ENCODE measurements at places on chromosomes 1 and 21.

- no peak for DNase-seq
Measured at GRCh38 chr1:26690157-26690556, 5.7 kb upstream of the ARID1A start.

- DNase-seq: no peak
Measured at GRCh38 chr1:154446789-154447188, 41.6 kb downstream of the IL6R start.

DNA sequence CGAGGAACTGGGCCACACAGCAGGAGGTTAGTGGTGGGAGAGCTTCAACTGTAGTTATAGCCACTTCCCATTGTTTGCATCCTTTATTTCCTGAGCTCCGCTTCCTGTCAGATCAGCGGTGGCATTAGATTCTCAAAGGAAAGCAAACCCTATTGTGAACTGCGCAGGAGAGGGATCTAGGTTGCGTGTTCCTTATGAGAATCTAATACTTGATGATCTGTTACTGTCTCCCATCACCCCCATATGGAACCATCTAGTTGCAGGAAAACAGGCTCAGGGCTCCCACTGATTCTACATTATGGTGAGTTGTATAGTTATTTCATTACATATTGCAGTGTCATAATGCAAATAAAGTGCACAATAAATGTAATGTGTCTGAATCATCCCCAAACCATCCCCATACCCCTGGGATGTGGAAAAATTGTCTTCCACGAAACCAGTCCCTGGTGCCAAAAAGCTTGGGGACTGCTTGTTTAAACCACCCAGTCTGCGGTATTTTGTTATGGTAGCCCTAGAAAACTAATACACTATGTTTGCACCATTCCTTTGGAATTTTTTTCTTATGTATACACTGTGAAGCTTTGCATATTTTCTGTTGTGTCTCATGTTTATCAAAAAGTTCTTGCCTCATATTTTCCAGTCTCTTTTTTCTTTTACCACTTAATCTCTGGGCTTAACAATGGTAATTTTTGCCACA, 136.6 kb upstream of the IVNS1ABP start:
- no peak for DNase-seq

GRCh38 chr1:147079400-147080005, 92.8 kb downstream of the PRKAB2 start:
- DNase-seq: no peak

DNA sequence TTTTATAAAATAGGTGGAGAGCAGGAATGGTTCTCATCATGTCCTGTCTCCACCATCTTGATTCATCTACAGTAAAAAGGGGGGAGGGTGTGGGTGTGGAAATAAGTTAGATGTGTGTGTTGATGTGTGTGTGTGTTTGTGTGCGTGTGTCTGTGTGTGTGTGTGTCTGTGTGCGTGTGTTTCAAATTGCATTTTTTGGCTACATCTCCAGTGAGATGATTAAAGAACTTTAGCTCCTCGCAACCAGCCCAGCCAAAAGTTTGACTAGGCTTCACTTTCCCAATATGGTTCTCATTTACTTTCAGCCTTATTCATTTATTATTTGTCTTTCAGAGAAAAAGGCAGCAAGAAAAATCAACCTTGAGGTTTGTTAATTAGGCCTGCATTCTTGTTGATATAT, 14.7 kb upstream of the HAO2 start:
- DNase-seq: no peak

- no peak for DNase-seq
Measured at GRCh38 chr1:9025449-9025848, 774 bp downstream of the SLC2A7 start.

GRCh38 chr1:222061711-222062359, 319.9 kb upstream of the DUSP10 start:
- no peak for DNase-seq

GRCh38 chr1:115641762-115642167, at the start of gene VANGL1:
Gene VANGL1 (plus strand): TSS chr1:115641970. CDS start chr1:115651414, 9,444 bp downstream.
- peak; percentile 60 for DNase-seq

DNA sequence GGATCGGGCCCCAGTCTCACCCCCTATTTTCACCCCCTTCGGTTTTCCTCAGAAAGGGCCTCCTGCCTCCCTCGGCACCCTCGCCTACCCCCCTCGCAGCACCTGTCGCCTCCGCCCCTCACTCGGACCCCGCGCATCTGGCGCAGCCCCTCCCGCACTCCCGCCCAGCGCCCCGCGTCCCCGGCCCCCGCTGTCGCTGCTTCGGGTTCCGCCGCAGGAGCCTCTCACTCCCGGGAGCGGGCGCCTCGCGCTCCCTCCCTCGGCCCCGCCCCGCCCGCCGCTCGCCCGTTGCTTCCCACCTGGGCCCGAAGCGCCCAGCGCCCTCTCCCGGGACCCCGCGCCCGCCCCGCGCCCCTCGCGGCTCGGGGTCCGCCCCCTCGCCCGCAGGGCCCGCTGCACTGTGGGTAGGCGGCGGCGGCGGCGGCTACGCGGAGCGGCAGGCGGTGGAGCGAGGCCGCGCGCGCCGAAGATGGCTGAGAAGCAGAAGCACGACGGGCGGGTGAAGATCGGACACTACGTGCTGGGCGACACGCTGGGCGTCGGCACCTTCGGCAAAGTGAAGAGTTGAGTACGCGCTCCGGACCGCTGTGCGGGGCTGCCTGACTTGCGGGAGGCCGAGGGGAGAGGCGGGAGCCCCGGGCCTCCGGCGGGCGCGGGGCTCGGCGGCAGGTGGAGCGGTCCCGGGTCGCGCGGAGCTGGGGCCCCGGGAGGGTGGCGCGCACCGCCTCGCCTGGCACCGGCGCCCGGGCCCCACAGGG, at the start of gene PRKAA2:
Gene PRKAA2, plus strand, starts transcription at position 396 of the 758 bp plus-strand sequence. Its CDS starts 74 bp downstream, at position 470.
- no peak for DNase-seq

- peak; percentile 43 for DNase-seq
Measured at GRCh38 chr1:49102752-49103151, 326.1 kb upstream of the BEND5 start.

DNA sequence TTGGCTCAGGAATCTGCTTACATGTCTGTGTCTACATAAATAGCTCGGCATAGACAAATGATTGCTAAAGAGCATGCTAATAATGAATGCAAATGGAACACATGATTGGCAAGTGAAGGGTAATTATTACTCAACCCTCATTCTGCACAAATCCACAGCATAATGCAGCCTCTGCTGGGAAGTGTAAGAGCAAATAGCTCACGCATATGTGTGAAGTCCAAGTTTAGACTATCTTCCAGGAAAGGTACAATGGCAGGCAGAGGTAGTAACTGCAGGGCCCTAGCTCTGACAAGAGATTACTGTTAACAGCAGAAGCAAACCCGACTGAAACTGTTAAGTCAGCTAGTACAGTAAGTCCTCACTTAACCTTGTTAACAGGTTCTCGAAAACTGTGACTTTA, 7.0 kb upstream of the IL6R start:
- DNase-seq: no peak

DNA sequence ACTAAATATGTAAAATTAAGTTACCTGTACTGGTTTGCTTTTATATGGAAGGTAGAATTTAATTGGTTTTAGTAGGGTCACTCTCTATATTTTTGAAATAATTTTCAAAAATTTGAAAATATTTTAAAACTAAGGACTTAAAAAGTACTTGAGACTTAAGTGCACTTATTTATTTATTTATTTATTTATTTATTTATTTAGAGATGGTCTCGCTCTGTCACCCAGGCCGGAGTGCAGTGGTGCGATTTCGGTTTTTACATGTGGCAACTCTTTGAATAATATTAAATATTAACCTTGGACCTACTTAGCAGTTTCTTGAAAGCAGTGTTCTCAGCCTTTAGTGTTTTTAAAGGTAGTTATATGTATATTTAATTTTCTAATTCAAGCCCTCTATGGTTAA, 36.4 kb downstream of the TMED5 start:
- no peak for DNase-seq

DNA sequence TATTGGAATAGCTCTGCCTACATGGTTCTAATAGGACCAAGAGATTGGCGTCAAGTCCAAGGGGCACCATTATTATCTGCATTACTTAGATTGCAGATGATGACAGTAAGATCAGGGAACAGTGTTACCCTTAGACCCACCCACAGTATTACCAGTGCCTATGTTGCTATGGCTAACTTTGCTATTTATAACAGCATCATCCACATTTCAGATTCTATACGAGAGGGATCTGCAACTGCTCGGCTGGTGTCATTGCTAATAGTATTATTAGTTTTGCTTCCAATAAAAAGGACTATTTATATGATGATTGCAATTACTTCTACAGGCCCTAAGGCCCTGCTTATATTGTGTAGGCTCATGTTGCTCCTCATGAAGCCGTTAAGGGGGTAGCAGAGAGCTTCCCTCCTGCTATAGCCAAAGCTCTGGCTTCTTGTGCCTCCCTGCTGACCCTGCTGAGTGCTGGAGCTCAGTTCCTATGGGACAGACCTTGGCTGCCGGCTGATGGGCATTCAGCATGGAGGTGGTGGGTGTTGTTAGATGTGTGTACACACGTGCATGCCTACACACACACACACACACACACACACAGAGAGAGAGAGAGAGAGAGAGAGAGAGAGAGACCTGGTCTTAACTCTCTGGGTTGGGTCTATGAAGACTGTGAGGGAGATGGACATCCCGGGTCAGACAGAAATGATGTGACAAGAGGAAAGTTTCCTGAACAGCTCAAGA, 1.3 kb downstream of the BCAN start:
- DNase-seq: no peak

GRCh38 chr1:16087733-16088132, 14.3 kb upstream of the FAM131C start:
- no peak for DNase-seq

- DNase-seq: no peak
Measured at GRCh38 chr21:45135868-45136267, 61.5 kb downstream of the ADARB1 start.

DNA sequence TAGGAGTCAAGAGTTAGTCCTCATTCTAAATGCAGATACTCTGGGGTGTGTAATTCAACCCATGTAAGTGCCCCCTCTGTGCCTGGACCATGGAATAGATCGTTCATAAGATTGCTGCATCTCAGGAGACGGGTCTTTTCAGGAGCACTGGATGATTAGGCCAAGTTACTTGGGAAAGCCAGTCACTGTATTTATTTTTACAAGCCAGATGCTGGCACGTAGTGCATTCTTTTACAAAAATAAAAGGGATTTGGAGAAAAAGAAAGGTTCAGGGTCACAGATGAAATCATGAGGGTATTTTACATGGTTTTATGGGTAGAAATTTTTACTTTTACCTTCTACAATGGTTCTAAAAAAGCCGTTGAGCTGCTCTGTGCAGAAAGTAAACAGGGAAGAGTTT, 102.6 kb upstream of the UBE2U start:
- DNase-seq: no peak

DNA sequence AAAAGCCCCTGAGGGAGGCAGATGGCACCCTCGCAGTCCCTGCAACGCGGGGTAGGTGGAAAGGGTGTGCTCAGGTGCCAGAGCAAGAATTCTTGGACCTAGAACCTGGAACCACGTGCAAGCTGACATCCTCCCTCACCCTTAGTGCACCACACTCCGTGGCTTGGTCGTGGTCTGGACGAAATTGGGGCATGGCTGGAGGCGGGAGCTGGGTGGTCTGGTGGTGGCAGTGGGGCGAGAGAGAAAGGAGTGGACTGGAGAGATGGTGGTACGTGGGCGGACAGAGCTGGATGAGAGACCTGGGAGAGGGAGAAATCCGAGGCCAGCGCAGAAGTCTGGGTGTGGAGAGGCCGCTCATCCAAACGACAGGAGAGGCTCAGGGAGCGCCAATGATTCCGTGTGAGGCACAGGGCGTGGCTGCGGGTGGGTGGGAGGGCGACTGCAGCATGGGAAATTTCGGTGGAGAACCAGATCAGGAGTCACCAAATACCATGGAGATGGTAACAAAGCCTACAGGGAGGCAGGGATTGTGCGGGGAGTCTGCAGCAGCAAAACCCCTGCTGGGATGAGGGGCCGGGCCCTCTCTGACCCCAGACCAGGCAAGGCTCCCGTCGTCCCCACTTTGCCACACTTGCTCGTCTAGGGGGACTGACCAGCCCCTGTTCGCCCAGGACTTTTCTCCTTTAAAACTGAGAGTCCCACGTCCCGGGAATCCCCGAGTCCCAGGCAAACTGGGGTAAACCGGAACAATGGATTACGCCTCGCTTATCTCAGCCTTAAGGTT, 31.9 kb downstream of the CDCP2 start:
- no peak for DNase-seq

- DNase-seq: no peak
Measured at GRCh38 chr1:209996348-209996747, 58.3 kb downstream of the SYT14 start.

GRCh38 chr1:195701149-195701548, 907.1 kb downstream of the KCNT2 start:
- no peak for DNase-seq

- DNase-seq: no peak
Measured at GRCh38 chr1:169141356-169141755, 34.9 kb downstream of the ATP1B1 start.

DNA sequence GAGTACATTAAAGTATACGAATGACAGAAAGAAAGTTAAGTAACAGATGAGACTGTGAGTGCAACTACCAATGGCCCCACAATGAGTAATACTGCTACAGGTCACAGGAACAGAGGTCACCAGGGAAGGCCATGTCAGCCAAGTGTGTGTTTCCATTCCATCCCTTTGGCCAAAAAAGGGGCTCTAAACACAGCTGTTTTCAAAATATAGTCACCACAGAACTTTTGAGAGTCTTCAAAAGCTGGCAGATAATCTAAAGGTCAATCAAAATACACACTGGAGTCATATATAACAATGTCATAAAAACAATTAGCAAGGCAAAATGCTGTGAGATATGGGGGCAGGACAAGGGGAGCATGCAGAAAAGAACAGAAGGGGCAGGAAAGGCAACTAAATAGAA, 10.2 kb downstream of the USP24 start:
- peak; percentile 38 for DNase-seq

- no peak for DNase-seq
Measured at GRCh38 chr1:13622446-13622845, 38.8 kb downstream of the PDPN start.

- DNase-seq: no peak
Measured at GRCh38 chr1:41758500-41758899, 160.2 kb downstream of the HIVEP3 start.

DNA sequence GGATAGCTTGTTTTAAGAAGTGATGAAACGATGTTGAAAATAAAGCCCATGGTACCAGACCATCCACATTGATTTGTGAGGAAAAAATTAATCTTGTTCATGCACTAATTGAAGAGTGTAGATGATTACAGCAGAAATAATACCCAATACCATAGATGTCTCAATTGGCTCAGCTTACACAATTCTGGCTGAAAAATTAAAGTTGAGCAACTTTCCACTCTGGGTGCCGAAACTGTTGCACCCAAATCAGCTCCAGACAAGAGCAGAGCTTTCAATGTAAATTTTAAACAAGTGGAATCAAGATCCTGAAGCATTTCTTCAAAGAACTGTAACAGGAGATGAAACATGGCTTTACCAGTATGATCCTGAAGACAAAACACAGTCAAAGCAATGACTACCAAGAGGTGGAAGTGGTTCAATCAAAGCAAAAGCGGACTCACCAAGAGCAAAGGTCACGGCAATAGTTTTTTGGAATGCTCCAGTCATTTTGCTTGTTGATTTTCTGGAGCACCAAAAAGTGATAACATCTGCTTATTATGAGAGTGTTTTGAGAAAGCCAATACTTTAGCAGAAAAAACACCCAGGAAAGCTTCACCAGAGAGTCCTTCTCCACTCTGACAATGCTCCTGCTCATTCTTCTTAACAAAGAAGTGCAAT, 16.1 kb upstream of the KCNA3 start:
- no peak for DNase-seq

GRCh38 chr1:80639777-80640533, 1160.8 kb upstream of the ADGRL2 start:
- DNase-seq: no peak

GRCh38 chr21:36422279-36423098, 37.3 kb downstream of the CHAF1B start:
- DNase-seq: peak; percentile 39

- no peak for DNase-seq
Measured at GRCh38 chr1:199168888-199169585, 530.2 kb downstream of the PTPRC start.

- no peak for DNase-seq
Measured at GRCh38 chr1:199837321-199837720, 190.2 kb upstream of the NR5A2 start.
